ENCODE measurements at places on chromosomes 11 and 22. TPM values are rescaled to one million over a fixed set of nuclear protein-coding genes. Genes with fewer than 3 reads are reported as not detected.

The TCF20 gene
- polyA plus RNA-seq, result 11.9 TPM

The MN1 gene
- 4.6 TPM for polyA plus RNA-seq

The FREY1 gene
- polyA plus RNA-seq, result 0.11 TPM

The PDE2A gene
- polyA plus RNA-seq, result 1.4 TPM

The MS4A6E gene
- polyA plus RNA-seq, result not detected

The DAGLA gene
- polyA plus RNA-seq, result 0.11 TPM

The LINC01488 gene
- polyA plus RNA-seq, result not detected

The ALDH3B1 gene
- polyA plus RNA-seq, result 0.03 TPM

The PGA4 gene
- not detected for polyA plus RNA-seq

The PAK1 gene
- 30.1 TPM for polyA plus RNA-seq

The P2RY6 gene
- polyA plus RNA-seq, result 0.04 TPM

The GAB4 gene
- not detected for polyA plus RNA-seq

The STK33 gene
- polyA plus RNA-seq, result 0.43 TPM
